ENCODE measurements at places on chromosomes 16 and 17. TPM values are rescaled to one million over a fixed set of nuclear protein-coding genes. Genes with fewer than 3 reads are reported as not detected.

- DNase-seq = no peak
Observed at GRCh38 chr17:44552361-44552760, 4.9 kb upstream of the FZD2 start.

DNA sequence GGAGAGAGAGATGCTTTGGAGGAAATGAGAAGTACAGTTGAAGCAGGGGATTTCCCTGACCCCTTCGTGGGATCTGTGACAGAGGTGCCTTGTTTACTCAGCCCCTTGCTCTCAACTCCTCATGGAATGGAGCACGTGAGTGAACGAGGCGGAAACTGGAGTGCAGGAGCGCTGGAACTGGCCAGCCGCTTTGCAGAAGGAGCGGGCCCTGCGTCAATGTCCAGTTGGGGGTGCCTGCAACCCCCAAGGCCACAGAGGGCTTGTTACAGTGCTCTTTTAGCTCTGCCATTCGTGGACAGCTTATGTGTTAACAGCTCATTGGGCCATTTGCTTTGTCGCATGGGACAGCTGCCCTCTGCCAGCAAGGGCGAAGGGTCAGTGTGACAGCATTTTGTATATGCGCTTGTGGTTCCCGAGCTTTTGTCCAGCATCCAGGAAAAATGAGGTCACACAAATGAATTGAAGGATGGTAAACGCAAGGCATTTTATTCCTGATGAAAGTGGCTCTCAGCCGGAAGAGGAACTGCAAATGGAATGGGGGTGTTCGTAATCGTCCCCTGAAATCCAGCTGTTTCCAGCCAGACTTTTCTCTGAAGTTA is 1395.1 kb downstream of the CDH8 start:
- no peak for DNase-seq

The GAS2L2 gene
- polyA plus RNA-seq = 0.06 TPM

GRCh38 chr16:60200161-60200560 is 1466.0 kb upstream of the GOT2 start:
- no peak for DNase-seq

DNA sequence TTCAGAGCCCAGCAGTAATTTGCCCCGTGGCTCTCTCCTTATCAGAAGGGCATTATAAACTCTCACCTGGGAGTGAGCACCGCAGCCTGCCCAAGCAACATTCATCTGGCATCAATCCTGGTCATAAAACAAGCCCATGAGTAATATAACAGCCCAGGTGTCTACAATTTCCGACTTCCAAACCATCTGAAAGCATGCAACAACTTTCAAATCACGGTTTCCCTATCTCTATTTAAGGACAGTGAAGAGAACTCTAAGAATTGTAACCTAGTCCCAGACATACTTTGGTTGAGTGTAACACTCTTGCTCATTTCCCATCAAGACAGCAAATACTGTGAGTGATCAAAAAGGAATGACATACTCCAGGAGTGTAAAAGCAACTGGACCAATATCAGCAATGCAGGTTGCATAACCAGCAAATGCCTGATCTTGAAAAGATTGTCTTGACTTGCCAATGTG is 487.4 kb upstream of the SOX9 start:
- DNase-seq = no peak

Measured in renal cortex interstitium (tissue), 15 donors.